ENCODE measurements at places on chromosomes 13 and 19.

DNA sequence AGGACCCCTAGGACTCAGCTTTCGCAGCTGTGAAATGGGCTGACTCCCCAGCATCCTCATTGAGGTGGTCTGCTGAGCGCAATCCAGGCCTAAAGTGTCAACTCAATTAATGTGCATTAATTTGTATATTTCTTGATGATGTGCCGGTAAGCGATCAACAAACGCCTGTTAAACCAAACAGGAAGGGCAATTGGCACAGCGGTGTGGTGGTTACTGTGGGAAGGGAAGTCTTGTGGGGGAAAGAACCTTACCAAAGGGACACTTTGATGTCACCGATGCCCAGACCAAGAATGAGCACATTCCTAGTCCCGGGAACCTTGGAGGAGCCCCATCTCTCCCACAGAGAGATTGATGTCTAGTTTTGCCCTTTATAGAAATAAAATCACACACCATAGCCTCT, 1.6 kb downstream of the JAK3 start:
- DNase-seq: no peak

DNA sequence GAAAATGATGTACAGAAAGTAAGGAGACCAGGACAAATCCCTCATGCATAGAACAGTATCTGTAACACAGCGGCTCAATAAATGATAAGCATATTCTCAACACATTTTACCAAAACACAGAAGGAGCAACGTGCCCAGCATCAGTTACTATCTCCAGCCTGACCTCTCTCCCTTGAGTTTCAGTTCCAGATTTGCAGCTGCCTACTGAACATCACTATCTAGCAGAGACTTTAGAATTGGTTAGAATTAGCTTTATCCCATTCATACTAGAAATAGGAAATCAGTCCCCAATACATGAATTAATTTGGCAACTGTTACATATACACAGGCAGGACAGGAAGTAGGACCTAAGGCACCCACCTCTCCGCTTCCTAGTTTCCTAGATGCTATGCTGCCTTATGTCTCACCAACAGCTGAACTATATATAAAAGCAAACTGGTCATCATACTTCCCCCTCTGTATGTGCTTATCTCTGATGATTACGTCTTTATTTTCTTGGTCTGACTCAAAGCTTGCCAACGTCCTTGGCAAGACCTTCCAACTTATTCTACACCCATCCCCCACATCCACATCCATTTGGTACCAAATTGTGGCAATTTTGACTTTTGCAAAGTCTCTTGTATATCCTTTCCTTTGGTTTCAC, 61.1 kb downstream of the SACS start:
- DNase-seq: no peak

- no peak for DNase-seq
These were observed 5.4 kb downstream of the CCDC61 start for GRCh38 chr19:46000491-46001246.

GRCh38 chr13:72431981-72432682, 295.3 kb downstream of the MZT1 start:
- DNase-seq: no peak

DNA sequence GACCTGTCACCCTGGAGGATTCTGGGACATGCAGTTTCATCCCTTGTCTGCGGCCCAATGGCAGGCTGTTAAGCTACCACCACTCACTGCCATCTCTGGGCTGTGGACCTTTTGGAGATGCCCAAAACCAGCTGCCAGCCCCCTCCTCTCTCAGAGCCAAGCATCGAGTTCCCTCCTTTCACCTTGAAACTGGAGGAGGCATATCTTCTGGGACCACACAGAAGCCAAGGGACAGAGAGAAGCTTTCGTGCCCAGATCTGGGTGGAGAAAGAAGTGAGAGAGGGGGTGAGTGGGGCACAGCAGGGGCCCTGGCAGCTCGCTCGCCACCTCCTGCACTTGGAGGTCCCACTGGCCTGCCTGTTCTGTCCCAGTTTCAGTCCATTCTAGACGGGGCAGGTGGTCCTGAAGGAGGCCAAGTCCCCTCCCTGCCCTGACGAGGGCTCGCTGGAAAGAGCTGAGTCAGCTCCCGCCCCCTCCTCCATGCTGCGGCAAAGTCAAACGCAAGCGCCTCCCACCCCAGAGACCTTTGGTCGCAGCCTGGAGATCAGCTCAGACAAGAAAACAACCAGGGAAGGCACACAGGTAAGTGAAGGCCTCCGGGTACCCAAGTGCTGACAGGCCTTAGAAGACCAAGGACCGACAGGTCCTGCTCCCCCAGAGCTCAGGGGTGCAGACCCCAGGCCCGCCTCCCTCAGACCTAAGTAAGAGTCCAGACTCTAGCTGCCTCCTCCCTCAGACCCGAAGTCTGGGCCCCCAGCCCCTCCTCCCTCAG, 3.8 kb downstream of the BCAT2 start:
- DNase-seq: no peak

- no peak for DNase-seq
These were observed 756.1 kb upstream of the MIR17HG start for GRCh38 chr13:90591260-90591926.
